ENCODE measurements at places on chromosomes 12 and 14. TPM values are rescaled to one million over a fixed set of nuclear protein-coding genes. Genes with fewer than 3 reads are reported as not detected.

The LBHD2 gene
- total RNA-seq = not detected

DNA sequence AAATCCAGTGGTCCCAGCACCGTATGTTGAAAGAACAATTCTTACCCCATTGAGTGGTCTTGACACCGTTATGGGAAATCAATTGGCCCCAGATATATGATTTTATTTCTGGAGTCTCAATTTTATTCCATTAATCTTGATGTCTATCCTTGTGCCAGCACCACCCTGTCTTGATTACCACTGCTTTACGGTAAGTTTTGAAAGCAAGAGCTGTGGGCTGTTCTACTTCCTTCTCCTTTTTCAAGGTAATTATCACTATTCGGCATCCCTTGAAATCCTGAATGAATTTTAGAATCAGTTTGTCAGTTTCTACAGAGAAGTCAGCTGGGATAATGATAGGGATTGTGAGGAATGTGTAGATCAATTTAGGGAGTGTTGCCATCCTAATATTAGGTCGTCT is 160.8 kb upstream of the SFSWAP start:
- DNase-seq = no peak
- no peak overlapping the region for H3K27ac ChIP-seq
- no peak overlapping the region for H3K4me3 ChIP-seq

DNA sequence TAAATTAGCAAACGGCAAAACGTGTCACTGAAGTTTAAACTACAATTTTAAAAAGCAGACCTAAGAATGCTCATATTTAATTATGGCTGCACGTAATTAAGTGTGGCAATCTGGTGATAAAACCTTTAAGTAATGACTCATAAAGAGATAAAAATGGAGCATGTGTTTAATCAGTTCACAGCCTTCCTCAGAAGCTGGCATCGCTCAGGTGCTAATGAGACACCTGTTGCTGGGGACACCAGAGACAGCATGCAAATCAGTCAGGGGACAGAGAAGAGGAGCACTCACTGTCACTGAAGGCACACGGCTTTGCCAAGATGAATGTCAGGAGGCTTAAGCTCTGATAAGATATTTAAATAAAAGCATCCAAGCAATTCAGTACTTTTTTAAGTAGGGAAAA is 840.3 kb downstream of the GALC start:
- H3K36me3 ChIP-seq = no peaks in the 10 kb centered on the region
- no peak overlapping the region for H3K4me3 ChIP-seq
- no peaks in the 10 kb centered on the region for H3K4me1 ChIP-seq
- no peaks in the 10 kb centered on the region for H3K27me3 ChIP-seq
- H3K27ac ChIP-seq = no peak overlapping the region
- DNase-seq = no peak

GRCh38 chr12:65666876-65667275 is 157.4 kb upstream of the HMGA2 start:
- H3K4me1 ChIP-seq = no peaks in the 10 kb centered on the region
- DNase-seq = no peak
- H3K27me3 ChIP-seq = no peaks in the 10 kb centered on the region
- H3K27ac ChIP-seq = no peak overlapping the region

- H3K4me3 ChIP-seq = peak overlapping the region; percentile 42
- peak overlapping the region; percentile 58 for H3K27ac ChIP-seq
- no peaks in the 10 kb centered on the region for H3K36me3 ChIP-seq
- H3K27me3 ChIP-seq = no peaks in the 10 kb centered on the region
Observed at GRCh38 chr14:20801726-20802125, 918 bp downstream of the RNASE1 start.

The PZP gene
- 0.28 TPM for total RNA-seq

DNA sequence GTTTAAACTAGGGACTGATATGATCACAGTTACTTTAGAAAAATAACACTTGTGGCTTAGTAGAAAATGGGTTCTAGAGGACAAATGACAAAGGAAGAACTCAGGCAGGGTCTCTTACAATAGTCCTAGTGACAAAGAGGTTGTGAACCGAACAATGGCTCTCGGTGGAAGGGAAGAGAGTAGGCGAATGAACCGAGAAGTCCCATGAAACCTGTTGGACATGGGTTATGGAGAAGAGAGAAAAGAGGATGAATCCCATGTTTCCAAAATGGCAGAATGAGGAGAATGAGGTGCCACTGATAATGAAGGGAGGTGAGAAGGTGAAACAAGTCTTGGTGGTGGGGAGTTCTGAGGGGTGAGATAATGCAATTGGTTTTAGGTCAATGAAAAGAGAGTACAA is 94.1 kb downstream of the PPM1H start:
- H3K36me3 ChIP-seq = no peaks in the 10 kb centered on the region
- H3K4me1 ChIP-seq = no peaks in the 10 kb centered on the region
- H3K27me3 ChIP-seq = no peaks in the 10 kb centered on the region
- no peak overlapping the region for H3K4me3 ChIP-seq

The YARS2 gene
- total RNA-seq = 14.5 TPM
